ENCODE measurements at places on chromosomes 16 and 17. TPM values are rescaled to one million over a fixed set of nuclear protein-coding genes. Genes with fewer than 3 reads are reported as not detected.

The LPO gene
- total RNA-seq: not detected

The FUS gene
- total RNA-seq: 96.9 TPM

The OSGIN1 gene
- total RNA-seq: 12.5 TPM

The TP53TG3F gene
- not detected for total RNA-seq

The NPW gene
- total RNA-seq: not detected

The PRM2 gene
- not detected for total RNA-seq

The PITPNM3 gene
- 0.36 TPM for total RNA-seq

The BCO1 gene
- not detected for total RNA-seq

The ATAD5 gene
- 0.36 TPM for total RNA-seq

The CD300E gene
- 0.30 TPM for total RNA-seq

The NPIPB13 gene
- total RNA-seq: 2.0 TPM

The IKZF3 gene
- 0.16 TPM for total RNA-seq

The PRR29 gene
- total RNA-seq: not detected

The CSH1 gene
- total RNA-seq: not detected

The E2F4 gene
- 35.9 TPM for total RNA-seq

The C17orf100 gene
- 0.69 TPM for total RNA-seq

The NPTX1 gene
- not detected for total RNA-seq

The TLCD3A gene
- 1.5 TPM for total RNA-seq

The GLTPD2 gene
- not detected for total RNA-seq

The SMIM5 gene
- total RNA-seq: 14.0 TPM

The SRCIN1 gene
- total RNA-seq: 2.0 TPM

The RNF227 gene
- total RNA-seq: 1.0 TPM

The ZNF830 gene
- total RNA-seq: 9.0 TPM

The PRR15L gene
- total RNA-seq: 0.14 TPM
